GM13976 (cell line): ENCODE measurements at places on chromosomes 6 and 20.

DNA sequence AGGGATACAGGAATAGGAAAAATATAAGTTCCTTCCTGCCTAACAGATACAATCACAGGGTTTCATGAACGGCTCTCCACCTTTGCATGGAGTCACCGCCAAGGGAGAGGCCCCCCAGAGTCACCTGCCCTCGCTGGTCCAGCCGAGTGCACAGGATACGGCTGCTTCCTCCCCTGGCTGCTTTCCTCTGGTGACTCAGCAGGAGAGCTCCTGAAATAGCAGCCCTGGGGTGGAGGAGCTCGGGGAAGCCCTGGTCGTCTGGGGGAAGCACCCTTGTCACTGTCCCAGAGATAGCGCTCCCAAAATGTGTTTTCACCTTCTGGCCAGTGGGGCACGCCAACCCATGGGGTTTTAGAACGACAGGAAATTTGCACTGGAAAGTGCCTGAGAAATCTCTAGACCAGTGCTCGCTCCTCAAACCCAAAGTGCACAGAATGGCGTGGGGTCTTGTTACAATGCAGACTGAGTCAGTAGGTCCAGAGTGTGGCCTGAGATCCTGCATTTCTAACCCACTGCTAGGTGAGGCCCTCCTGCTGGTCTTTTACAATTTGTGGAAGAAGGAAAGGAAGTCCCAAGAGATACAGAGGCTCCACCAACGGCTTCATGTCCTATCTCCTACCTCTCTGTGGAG, 35.9 kb upstream of the FAM50B start:
- DNase-seq = peak; percentile 68

DNA sequence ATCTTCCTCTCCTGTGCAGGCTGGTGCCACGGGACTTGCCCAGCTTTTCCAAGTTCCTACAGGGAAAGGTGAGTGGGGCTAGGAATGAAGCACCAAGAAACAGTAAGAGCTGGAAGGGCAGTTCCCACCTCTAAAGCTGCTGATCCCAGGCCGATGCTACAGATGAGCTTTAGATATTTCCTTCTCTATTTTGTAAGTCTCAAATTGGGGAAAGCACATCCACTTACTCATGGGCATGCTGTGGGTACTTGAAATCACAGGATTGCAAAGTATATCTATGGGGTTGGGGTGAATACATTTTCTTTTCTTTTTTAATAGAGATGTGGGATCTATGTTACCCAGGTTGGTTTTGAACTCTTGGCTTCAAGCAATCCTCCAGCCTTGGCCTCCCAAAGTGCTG, 3.1 kb downstream of the ZBTB2 start:
- DNase-seq = no peak

DNA sequence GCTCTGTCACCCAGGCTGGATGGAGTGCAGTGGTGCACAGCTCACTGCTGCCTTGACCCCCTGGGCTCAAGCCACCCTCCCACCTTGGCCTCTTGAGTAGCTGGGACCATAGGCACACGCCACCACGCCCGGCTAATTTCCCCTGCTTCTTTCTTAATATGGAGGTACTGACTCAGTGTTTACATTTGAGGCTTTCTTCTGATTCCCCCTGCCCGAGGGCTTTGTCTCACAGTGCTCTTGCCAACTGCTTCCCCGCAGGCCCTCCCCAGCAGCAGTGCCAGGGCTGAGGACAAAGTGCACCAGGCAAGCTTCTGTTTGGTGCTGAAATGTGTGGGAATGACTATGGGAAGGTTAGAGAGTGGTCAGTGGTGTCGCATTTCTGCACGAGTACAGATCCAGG, 34.8 kb downstream of the NR2E1 start:
- DNase-seq = no peak

DNA sequence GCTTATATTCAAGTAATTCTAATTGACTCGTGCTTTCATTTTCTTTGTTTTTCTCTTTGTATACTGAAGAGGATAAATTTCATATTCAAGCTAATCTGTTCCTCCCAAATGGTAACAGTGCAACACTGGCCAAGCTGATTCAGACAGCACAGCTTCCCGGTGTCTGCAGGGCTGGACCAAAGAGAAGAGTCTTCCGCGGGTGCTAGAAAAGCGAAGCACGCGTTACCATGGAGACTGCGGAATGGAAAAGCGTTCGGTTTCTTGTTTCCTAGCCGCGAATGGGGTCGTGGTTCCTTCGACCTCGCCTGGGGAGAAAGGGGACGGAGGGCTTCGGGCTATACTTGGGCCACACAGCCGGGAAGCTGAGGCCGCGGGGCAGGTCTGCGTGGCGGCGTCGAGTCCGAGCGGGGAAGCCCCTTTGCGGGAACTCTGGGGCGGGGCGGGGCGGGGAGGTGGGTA, 6.2 kb upstream of the ZNF311 start:
- DNase-seq = peak; percentile 55

DNA sequence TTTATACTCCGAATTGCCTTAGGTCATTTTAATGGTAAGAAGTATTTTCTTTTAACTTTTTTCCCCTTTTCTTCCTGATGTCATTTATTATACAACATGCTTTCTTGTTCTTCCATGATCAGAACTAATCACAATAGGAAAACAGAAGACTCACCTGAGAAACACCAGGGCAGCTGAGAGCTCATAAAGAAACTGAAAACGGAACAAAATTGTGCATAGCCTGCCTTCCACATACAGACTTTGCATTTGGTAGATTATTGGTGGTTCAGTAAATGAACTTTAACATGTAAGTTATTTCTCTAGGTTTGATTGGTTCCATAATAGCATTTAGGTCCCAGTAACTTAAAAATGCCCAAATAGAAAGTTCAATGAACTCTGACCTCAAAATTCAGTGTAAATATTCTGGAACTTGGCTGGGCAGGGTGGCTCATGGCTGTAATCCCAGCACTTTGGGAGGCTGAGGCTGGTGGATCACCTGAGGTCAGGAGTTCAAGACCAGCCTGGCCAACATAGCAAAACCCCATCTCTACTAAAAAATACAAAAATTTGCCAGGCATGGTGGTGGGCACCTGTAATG, 161.1 kb upstream of the DTNBP1 start:
- DNase-seq = peak; percentile 50

DNA sequence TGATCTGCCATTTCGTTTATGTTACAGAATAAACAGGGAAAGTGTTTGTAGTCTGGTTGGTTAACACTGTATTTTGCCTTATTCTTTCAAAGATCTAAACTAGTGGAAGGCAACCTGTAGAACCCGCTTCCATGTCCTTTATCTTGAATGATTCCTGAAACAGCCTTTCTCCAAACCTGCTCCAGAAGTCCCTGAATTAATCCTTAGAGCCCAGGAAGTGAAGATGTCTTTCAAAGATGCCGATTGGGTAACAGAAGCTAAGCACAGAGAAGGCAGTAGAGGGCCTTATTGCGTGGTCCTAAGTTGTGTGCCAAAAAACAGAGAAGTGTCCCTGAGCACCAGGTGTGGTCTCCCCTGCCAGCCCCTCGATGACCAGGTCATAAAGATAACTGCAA, 19.2 kb upstream of the ZSCAN16 start:
- peak; percentile 32 for DNase-seq

- peak; percentile 47 for DNase-seq
Measured at GRCh38 chr6:7542874-7543624, 1.6 kb downstream of the DSP start.

DNA sequence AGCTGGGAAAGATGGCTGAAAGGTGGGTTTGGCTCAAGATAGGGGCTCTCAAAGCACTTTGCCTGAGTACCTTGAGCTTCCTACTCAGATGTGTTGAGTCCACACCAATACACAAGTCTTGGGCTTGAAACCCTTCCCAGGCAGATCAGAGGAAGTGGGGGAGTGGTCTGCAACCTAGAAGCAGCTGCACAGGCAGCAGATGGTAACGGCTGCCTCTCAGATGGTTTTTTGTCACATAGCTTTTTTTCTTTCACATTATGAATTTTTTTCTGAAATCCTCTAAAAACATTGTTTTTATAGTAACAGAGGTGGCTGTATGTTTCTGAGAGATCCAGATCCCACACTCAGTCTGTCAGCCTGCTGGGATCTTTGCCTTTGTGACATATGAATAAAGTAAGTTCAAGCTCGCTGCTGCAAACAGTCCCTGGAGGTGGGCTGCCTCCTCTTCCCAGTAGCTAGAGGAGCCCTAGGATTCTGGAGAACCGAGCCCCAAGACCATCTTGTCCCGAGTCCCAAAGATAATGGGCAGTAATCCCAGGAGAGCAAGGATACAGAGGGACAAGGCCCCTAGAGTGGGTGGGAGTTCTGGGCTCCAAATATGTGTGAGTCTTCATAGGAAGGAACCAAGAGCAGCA, 97.1 kb upstream of the TOP1 start:
- no peak for DNase-seq

- DNase-seq = no peak
Measured at GRCh38 chr6:107490566-107491137, 735 bp downstream of the SOBP start.

DNA sequence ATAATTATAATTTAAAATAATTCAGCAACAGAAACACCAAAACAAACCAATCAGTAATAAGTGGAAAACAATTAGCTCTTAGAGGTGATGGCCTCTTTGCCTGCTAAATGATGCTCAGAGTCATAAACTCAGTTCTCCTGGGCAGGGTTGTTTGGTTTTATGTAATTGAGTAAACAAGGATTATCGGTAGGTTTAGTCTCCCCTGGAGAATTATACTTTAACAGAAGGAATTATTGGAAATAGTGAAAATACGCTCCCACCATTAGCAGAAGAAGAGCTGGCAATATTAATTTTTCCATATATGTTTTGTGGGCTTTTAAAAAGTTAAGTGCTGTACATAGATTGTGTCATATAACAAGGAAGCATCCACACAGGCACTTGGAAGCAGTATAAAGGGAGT, 27.0 kb downstream of the CAP2 start:
- DNase-seq = no peak

GRCh38 chr6:122066200-122066599, 333.3 kb upstream of the HSF2 start:
- DNase-seq = no peak

DNA sequence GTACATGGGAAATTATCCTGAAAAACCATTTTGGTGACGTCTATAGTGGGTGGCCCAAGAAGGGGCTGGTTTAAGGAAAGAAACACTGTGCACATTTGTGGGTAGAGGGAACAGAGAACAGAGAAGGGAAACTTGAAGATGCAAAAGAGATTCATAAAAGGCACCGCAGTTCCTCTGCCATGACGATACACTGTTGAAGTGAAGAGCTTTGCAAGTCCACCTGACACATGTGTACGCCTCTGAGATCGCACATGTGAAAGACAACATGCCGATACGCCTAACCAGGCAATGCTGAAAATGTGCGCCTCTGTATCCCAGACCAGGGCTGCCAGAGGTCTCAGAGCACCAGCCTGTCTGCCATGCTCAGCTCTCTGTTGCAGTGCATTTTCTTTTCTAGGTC, 180.9 kb downstream of the KIF16B start:
- peak; percentile 38 for DNase-seq

GRCh38 chr6:116316772-116317467, 37.2 kb upstream of the TSPYL1 start:
- no peak for DNase-seq
